ENCODE measurements at places on chromosomes 2 and 18. TPM values are rescaled to one million over a fixed set of nuclear protein-coding genes. Genes with fewer than 3 reads are reported as not detected.

IL1F10 gene
- not detected for total RNA-seq

C18orf32 gene
- 44.1 TPM for total RNA-seq

FAM110C gene
- total RNA-seq = 2.8 TPM

GRHL1 gene
- 0.72 TPM for total RNA-seq

CASP10 gene
- total RNA-seq = 4.6 TPM

RBM43 gene
- 2.6 TPM for total RNA-seq

RTKN gene
- 18.8 TPM for total RNA-seq

RNF125 gene
- total RNA-seq = 3.2 TPM

All from heart right ventricle (tissue), 16 donors.